Thoracic aorta (tissue), 2 donors: ENCODE measurements at places on chromosomes 1 and 21.

DNA sequence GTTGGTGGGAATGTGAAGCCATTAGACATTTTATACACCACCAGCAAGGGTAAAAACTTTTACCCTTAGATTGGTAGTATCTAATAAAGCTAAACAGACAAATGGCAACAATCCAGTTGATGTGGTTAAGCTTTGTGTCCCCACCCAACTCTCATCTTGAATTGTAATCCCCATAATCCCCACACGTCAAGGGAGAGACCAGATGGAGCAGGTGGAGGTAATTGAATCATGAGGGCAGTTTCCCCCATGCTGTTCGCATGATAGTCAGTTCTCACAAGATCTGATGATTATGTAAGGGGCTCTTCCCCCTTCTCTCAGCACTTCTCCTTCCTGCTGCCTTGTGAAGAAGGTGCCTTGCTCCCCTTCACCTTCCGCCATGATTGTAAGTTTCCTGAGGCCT lies 602.3 kb downstream of the NUF2 start:
- no peak overlapping the region for H3K4me3 ChIP-seq
- H3K4me1 ChIP-seq: no peaks in the 10 kb centered on the region
- H3K36me3 ChIP-seq: no peaks in the 10 kb centered on the region
- no peak for DNase-seq
- H3K27me3 ChIP-seq: no peaks in the 10 kb centered on the region

- no peak overlapping the region for H3K4me3 ChIP-seq
- no peaks in the 10 kb centered on the region for H3K36me3 ChIP-seq
- H3K27ac ChIP-seq: no peak overlapping the region
- DNase-seq: no peak
- no peaks in the 10 kb centered on the region for H3K4me1 ChIP-seq
These were observed 4.0 kb downstream of the CLCA1 start for GRCh38 chr1:86472767-86473166.

DNA sequence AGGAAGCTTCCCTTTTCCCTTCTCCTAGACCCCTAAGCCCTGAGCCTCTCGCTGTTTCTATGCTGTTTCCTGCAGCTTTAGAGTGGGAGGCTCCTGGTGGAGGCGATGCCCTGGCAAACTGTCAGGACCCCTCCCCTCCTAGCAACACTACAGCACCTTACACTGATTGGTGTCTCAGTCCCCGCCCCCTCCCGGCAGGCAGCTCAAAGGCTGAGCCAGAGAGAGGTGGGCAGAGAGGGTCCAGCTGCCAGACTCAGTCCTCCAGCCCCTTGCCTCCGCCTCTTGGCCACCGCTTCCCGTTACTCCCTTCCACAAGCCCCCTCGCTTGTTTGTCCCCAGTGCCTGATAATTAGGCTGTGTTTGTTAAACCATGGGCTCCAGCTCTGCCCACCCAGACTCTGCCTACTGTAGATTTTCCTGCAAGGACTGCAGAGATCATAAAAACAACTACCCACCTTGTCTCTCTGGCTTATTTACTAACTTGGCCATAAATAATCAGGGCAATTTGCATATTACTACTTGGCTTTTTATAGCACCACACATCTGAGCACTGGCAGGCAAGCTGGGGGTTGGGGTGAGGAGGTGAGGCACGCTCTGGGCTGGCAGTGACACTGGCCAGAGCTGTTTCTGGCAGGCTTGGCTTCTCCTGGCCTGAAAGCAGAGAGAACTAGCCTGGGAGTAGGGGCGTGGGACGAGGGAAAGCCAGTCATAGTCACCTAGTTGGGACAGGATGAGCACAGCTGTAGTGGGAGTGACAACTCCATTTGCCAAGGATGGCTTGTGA lies 107.5 kb downstream of the CSMD2 start:
- H3K4me3 ChIP-seq: no peak overlapping the region
- DNase-seq: no peak
- H3K27me3 ChIP-seq: no peaks in the 10 kb centered on the region
- no peak overlapping the region for H3K27ac ChIP-seq

DNA sequence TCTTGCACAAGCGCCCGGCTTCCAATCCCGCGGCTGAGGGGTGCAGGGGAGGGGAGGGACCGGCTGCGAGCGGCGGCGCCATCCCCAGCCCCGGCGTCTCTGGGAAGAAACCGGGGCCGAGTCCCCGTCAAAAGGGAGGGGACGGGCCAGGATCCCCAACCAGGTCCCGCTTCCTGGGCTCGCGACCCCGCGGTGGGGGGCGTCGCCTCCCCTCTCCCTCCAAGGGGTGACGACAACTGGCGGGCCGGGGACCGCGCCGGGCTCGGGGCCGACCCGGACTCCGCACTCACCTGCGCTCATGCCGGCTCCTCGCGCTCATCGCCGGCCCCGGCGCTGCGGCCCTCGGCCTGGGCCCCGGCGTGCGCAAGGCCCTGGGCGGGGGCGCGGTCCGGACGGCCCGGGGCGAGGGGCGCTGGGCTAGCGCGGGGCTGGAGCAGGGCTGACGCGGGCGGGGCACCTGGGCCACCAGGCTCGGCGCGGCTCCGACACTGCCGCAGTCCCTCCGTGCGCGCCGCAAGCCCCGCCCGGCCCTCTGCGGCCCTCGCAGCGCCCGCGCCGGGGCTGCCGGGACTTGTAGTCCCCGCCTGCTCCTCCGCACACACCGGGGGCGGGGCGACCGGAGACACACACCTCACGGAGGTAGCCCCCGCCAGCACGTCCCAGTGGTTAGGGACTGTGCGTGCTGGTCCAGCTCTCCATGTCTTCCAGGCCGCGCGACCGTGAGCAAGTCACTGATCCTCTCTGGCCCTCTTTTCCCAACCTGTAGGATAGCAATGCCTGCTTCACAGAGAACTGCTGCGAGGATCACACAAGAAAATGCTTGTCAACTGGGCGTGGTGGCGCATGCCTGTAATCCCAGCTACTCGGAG lies at the start of gene ATP13A2:
Gene ATP13A2, minus strand, starts transcription at position 490 of the 869 bp plus-strand sequence. Its CDS starts 190 bp downstream, at position 300.
- H3K36me3 ChIP-seq: no peaks in the 10 kb centered on the region
- H3K4me3 ChIP-seq: peak within 1 kb of the TSS; percentile 95
- peak; percentile 30 for DNase-seq

DNA sequence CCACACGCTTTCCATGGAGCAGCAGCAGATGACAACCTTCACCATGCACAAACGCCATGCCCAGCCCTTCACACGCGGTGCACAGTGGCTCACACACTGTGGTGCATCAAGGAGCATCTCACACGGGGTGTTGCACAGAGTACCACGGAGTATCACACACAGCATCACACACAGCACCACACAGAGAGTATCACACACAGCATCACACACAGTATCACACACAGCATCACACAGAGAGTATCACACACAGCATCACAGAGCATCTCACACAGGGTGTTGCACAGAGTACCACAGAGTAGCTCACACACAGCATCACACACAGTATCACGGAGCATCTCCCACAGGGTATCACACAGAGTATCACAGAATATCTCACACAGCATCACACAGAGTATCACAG lies 122.2 kb upstream of the RAB4A start:
- no peak overlapping the region for H3K27ac ChIP-seq
- no peaks in the 10 kb centered on the region for H3K36me3 ChIP-seq
- peaks cover 21% of the 10 kb centered on the region for H3K4me1 ChIP-seq
- H3K27me3 ChIP-seq: no peaks in the 10 kb centered on the region

GRCh38 chr1:24321697-24322469 lies 2.7 kb downstream of the GRHL3 start:
- H3K27ac ChIP-seq: no peak overlapping the region
- H3K27me3 ChIP-seq: no peaks in the 10 kb centered on the region
- peaks cover 16% of the 10 kb centered on the region for H3K4me1 ChIP-seq
- H3K36me3 ChIP-seq: no peaks in the 10 kb centered on the region
- H3K4me3 ChIP-seq: peak overlapping the region; percentile 78

GRCh38 chr1:206556750-206557635 lies 49.7 kb downstream of the RASSF5 start:
- H3K4me1 ChIP-seq: peaks cover 8% of the 10 kb centered on the region
- H3K27ac ChIP-seq: peak overlapping the region; percentile 15
- H3K27me3 ChIP-seq: no peaks in the 10 kb centered on the region
- peak overlapping the region; percentile 75 for H3K4me3 ChIP-seq
- H3K36me3 ChIP-seq: no peaks in the 10 kb centered on the region
- DNase-seq: peak; percentile 19
